Lower lobe of right lung (tissue), 2 donors: ENCODE measurements at places on chromosomes 2 and 18. TPM values are rescaled to one million over a fixed set of nuclear protein-coding genes. Genes with fewer than 3 reads are reported as not detected.

DHRS9 gene
- total RNA-seq: 6.1 TPM

EGR4 gene
- not detected for total RNA-seq

DNAJC5G gene
- not detected for total RNA-seq

KYNU gene
- total RNA-seq: 30.6 TPM

ALK gene
- 1.1 TPM for total RNA-seq

NT5C1B gene
- not detected for total RNA-seq

RAD51AP2 gene
- total RNA-seq: not detected

TCF7L1 gene
- 17.1 TPM for total RNA-seq

GATA6 gene
- total RNA-seq: 22.1 TPM

MOGAT1 gene
- total RNA-seq: 3.2 TPM

EMILIN2 gene
- 51.5 TPM for total RNA-seq

KCNJ3 gene
- not detected for total RNA-seq

MATN3 gene
- total RNA-seq: 8.1 TPM

GAD1 gene
- not detected for total RNA-seq

FBXO36 gene
- total RNA-seq: 3.3 TPM
